Activated T-helper 1 cell treated with anti-CD3 and anti-CD28 coated beads, Interleukin-2, amount 50 U/mL, for 16 hours (primary cell): ENCODE measurements at places on chromosomes 7 and 10.

DNA sequence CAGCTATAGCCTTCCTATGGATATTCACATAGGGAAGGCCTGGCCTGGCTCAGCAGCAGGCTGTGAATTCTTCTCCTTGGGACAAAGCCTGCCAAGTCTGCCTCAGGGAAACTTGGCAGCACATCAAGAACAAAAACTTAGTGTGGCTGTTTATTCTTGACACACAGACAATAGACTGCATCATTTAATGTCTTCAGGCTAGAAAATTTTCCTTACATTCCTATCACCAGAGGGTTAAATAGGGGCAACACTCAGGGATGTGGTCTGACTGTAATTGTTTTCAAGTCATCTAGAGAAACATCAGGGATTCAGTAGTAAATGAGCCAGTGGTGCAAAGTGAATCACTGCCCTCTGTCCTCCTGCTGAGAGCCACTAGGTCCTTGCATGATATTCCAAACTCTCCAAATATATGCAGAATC is 137.3 kb downstream of the SEMA3C start:
- DNase-seq: no peak

DNA sequence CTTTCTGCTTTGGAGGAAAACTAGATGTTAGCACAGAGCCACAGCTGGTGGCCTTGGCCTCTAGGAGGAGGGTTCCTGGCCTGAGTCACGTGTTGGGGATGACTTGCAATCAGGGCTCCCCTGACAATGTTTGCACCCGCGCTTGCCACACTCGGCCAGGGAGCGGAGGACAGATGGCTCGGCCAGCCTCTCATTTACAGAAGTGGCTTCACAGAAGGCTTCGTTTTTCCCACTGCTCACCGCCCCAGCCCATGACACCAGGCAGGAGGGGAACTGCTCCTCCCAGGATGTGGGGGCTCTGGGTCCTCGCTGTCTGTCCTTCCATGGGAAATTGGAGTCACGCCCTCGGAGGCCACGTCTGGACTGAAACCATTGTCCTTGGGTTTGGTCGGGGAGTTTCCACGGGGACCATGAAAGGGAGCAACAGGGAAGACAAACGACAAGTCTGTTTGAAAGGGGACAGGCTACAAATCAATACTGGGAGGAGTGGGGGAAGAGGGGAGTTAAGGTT is 49.6 kb upstream of the UBE3C start:
- DNase-seq: no peak

- DNase-seq: no peak
Observed at GRCh38 chr10:82084904-82085303, 209.9 kb downstream of the NRG3 start.

- no peak for DNase-seq
Observed at GRCh38 chr10:20073167-20073566, 256.9 kb downstream of the PLXDC2 start.

- no peak for DNase-seq
Observed at GRCh38 chr10:63391812-63392211, 74.0 kb downstream of the JMJD1C start.

DNA sequence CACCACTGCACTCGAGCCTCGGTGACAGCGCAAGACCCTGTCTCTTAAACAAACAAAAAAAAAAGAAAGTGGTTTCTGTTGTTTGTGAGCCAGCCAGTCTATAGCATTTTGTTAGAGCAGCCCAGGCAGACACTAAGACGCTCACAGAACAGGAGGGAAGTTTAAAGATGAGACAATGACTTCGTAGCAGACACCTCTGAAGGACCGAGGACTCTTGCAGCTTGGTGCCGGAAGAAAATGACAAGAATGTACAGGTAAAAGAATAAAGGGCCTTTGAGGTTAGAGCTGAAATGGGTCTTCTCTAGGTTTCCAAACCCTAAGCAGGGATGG is 39.7 kb downstream of the MACROH2A2 start:
- DNase-seq: no peak
